ENCODE measurements at places on chromosomes 3 and 15.

- no peak for DNase-seq
Observed at GRCh38 chr15:38658431-38658830, 93.8 kb upstream of the RASGRP1 start.

- no peak for DNase-seq
Observed at GRCh38 chr3:190166948-190167347, 46.3 kb upstream of the P3H2 start.

- DNase-seq = no peak
Observed at GRCh38 chr3:46012246-46012645, 15.0 kb downstream of the XCR1 start.

GRCh38 chr3:172112078-172112733 is 72.8 kb downstream of the FNDC3B start:
- no peak for DNase-seq

DNA sequence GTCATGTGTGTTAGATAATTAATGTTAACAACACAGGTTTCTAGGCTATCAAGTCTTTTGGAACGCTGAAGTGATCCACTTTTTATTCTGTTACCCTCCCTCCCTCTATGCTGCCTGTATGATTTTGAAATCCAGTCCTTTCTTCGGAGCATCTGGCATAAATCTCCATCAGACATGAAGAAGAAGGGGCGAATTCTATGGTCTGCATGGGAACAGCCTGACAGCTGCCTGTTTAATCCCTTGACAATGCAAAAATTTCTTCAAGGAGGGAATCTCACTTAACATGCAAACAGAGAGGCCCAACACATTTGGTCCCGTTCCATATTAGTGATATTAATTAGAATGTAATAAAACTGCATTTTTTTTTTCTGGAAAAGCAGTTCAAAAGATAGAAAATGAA is 145.2 kb downstream of the VGLL3 start:
- no peak for DNase-seq

DNA sequence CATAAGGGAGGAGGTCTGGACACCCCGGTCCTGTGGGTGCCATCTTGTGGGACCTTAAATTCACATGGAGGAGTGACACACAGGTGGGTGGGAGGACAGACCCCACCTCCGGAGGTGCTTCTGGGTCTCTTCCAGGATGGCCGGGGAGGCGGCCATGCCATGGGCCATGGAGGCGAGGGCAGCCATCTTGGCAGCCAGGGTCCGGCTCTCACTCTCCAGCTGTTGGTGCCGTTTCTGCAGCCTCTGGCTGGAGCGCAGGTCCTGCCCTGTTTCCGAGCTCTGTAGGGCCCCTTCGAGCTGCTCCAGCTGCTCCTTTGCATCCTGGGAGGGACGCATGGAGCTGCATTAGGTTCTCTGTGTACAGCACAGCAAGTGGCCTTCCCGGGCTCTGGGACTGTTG is 19.1 kb downstream of the SPTBN5 start:
- no peak for DNase-seq

- peak; percentile 17 for DNase-seq
Observed at GRCh38 chr3:129603561-129603942, 2.9 kb downstream of the PLXND1 start.

DNA sequence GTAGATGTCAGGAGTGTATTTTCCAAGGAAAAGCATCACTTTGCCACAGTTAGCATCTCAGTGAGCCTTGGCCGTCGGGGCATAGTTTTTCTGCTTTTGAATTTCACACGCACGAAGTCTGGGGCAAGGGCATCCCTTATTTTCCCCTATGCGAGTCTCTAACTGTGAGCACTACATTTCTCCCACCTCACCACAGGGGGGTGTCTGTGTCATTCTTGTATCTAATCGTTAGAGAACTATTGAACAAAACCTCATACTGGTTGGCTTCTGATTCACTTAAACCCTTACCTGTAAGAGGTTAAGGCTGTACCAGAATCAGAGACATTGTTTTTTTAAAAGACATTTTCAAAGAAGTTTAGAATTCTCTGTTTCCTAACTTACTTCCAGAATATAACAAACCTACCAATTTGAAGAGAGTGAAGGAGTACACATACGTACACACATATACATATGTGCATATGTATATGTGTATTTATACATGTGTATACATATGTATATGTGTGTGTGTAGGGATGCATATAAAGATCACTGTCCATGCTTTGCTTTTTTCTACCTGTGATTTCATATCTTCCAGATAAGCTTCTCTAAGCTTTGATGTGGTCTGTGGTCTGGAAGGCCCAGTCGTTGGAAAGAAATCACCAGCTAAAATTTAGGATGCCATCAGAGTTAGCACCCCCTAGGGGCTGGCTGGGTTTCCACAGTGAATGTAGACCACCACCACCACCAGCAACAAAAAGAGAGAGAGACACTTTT is 49.4 kb downstream of the MYZAP start:
- peak; percentile 8 for DNase-seq

DNA sequence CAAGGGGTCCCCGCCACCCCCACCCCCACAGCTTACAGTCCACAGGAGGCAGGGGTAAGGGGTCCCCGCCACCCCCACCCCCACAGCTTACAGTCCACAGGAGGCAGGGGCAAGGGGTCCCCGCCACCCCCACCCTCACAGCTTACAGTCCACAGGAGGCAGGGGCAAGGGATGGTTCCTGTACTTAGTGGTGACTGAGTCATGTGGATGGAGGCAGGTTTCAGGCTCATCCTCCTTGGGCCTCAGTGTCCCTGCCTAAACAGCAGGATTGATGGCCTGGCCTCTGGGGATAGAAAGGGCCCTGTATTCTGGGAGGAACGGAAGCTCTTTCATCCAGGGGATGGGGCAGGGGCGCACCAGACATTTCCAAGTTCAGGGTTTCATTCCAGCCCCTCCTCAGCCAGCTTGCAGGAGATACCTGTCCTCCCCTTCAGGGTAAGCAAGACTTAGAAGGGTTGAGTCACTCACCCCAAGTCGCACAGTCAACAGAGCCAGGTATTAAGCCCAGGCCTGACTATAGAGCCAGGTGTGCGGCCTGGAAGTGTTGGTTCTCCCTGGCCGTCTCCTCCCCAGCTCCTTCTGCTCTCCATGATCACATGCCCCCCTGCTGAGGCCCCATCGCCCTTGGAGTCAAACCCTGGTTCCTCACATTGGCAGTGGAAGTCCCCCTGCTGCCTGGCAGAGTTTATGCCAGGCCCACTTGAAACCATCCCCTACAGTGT is 12.5 kb downstream of the CSK start:
- DNase-seq = no peak

- no peak for DNase-seq
Observed at GRCh38 chr15:52746162-52746757, 43.9 kb downstream of the ONECUT1 start.

GRCh38 chr15:93040288-93041158 is 48.5 kb downstream of the RGMA start:
- DNase-seq = peak; percentile 76

DNA sequence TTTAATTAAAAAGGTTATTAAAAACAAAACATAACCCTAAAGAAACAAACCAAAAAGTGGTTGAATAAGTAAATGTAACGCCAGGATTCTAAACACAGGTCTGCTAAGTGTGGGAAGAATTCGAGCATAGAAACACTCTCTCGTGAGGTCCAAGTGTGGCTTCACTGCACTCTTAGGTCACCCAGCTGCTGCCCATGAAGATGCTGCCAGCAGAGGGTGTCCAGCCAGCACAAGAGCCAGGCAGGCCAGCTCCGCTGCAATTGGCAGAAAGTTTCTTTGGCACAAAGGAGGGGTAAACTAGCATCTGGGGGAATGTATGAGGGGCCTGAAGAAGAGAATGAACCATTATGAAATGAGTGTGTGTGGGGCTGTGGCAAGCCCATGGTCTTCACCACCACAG is 215.7 kb upstream of the FEZF2 start:
- no peak for DNase-seq

GRCh38 chr3:129534428-129535027 is 6.1 kb downstream of the RHO start:
- DNase-seq = no peak

GRCh38 chr15:54289590-54290136 is 311.4 kb downstream of the UNC13C start:
- no peak for DNase-seq

GRCh38 chr3:13710251-13710650 is 161.3 kb downstream of the FBLN2 start:
- DNase-seq = no peak

All from AML-193 (cell line).